ENCODE measurements at places on chromosomes 2 and 18. TPM values are rescaled to one million over a fixed set of nuclear protein-coding genes. Genes with fewer than 3 reads are reported as not detected.

CRYGC gene
- not detected for total RNA-seq

COL4A4 gene
- 0.13 TPM for total RNA-seq

DNA sequence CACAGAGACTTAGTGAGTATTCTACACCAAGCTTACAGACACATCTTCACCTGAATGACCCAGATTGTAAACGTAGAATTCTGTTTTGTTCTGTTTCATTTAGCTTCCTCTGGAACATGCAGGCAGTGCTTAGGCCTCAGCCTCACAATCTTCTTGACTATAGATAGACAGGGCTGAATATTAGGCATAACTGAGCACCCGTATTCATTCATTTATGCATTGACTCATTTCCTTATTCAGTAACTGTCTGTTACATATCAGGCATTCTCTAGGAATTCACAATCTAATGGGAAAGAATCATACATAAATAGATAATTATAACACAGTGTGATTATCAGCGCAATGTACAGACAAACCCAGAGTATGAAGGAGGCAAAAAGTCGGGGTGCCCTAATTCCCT is 124.9 kb upstream of the ETAA1 start:
- no peak for DNase-seq
- H3K36me3 ChIP-seq: no peaks in the 10 kb centered on the region
- H3K27ac ChIP-seq: no peak overlapping the region
- no peaks in the 10 kb centered on the region for H3K27me3 ChIP-seq

GRCh38 chr2:16186661-16187481 is 246.5 kb downstream of the MYCN start:
- no peak overlapping the region for H3K27ac ChIP-seq
- H3K36me3 ChIP-seq: no peaks in the 10 kb centered on the region
- DNase-seq: no peak
